ENCODE measurements at places on chromosomes 16 and 17. TPM values are rescaled to one million over a fixed set of nuclear protein-coding genes. Genes with fewer than 3 reads are reported as not detected.

Gene SLC16A13
- total RNA-seq = 1.8 TPM

Gene SNAI3
- total RNA-seq = 1.0 TPM

Gene CFAP97D1
- total RNA-seq = 0.42 TPM

Gene SPATA32
- not detected for total RNA-seq

Gene PRSS53
- total RNA-seq = 5.4 TPM

Measured in tibial nerve (tissue), 4 donors.